AG04450 (cell line): ENCODE measurements at places on chromosomes 1 and 21.

- no peak for DNase-seq
Measured at GRCh38 chr1:74731399-74732052, 1.3 kb downstream of the CRYZ start.

- DNase-seq = no peak
Measured at GRCh38 chr1:160112357-160112756, 3.2 kb upstream of the ATP1A2 start.

GRCh38 chr1:7553042-7553690, 217.9 kb upstream of the VAMP3 start:
- no peak for DNase-seq

GRCh38 chr1:106879538-106879937, 176.9 kb upstream of the PRMT6 start:
- DNase-seq = no peak

DNA sequence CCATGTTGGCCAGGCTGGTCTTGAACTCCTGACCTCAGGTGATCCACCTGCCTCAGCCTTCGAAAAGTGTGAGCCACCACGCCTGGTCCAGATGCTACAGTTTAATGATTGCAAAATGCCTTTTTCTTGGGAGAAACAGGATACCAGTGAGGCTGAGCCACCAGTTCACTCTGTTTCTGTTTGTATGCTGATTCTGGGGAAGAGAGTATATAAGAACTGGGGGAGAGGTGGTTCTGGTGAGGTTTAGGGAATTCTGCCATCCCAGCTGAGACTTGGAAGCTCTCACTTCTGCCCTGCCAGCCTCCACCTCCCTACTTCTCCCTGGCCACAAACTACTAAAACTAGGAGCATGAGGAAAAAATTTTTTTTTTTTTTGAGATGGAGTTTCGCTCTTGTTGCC, 8.1 kb upstream of the PMF1 start:
- DNase-seq = no peak

DNA sequence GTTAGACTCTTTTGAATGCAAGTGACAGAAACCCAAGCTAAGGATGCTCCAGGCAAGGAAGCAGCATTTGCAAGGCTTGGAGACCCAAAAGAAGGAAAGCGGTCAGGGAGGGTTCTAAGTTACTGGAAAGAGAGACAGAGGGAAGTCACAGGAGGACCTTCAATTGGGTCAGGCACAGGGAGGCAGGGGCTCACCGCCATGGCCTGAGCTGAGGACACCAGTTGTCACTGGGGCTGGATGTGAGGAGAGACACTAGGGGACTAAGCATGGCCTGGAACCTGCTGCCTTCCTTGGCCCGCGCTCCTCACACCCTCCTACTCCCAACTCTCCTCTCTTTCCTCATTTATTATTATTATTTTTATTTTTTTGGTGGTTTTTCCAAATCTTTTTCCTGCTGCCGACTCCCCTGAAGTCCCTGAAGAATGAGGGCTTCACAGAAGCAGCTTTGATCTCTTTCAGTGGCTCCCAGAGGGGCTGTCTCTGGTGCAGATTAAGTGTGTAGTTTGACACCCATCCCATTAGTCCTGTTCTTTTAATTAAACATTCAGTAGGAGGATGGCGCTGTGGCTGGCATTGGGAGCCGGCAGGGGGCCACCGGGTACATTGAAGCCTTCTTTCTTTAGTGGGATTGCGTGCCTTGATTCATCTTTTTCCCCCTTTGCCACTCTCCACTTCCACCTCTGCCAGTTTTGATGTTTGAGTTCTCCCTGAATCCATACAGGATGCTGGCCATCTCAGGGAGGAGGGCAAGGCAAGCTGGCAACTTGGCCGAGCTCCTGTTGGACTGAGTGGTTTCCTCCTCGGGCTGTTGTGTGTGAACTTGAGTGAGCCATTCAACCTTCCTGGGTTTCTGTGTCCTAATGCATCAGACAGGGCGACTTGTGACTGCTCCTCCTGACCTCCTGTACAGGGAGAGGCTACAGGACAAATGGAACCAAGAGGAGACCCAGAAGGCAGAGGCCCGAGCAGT, 59.3 kb downstream of the MDM4 start:
- DNase-seq = no peak

DNA sequence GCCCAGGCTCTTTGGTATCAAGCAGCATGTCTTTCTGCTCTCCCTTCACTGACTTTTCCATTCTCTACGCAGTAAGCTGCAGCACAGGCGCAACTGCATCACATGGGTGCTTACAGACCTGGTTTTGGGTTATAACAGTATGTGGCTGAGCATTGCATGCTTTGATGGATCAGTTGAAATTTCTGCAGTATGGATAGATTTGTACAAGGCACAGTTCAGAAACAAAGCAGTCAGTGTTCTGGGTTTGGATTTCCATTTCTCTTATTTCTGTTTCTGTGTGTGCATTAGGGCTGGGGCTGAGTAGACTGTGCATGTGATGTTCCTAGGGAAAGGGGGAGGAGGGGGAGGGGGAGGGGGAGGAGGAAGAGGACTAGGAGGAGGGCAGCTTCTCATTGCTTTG, 4.5 kb downstream of the FAM163A start:
- DNase-seq = no peak

DNA sequence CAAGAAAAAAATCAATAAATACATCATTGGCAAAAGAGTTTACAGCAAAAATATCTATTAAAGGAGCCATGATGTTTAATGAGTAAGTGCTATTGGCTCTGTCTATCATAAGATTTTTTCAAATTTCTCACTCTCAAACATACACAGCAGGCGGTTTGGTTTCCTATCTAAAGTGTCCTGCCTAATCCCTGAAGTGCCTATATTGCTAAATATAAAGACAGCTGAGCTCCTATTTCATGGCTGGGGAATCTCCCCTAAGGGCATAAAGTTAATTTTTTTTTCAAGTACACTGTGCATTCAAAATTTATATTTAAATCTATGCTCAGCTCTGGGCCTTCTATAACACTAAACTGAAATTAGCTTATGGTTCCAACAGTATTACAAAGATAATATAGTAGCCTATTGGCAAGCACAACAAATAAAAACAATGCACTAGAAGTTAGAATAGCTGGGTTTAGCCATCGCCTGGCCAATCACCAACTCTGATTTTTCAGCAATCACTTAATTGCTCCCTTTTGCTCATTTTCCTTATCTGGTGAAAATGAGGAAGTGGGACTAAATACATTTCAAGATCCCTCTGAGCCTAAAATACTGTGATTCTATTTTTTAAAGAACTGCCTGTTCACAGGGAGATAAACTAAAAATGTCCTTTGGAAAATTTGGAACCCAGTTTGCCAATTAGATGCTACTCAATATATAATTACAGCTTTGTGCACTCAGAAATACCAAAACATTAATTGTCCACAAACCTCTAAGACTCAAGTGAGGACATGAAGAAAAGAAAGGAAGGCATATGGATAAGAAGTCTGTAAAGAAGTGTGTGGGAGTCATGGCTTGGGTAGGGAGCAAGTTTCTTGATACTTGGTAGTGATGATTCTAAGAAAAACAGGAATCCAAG, 62.5 kb downstream of the WDR64 start:
- DNase-seq = no peak

GRCh38 chr1:27522432-27523336, 32.7 kb upstream of the WASF2 start:
- DNase-seq = no peak

DNA sequence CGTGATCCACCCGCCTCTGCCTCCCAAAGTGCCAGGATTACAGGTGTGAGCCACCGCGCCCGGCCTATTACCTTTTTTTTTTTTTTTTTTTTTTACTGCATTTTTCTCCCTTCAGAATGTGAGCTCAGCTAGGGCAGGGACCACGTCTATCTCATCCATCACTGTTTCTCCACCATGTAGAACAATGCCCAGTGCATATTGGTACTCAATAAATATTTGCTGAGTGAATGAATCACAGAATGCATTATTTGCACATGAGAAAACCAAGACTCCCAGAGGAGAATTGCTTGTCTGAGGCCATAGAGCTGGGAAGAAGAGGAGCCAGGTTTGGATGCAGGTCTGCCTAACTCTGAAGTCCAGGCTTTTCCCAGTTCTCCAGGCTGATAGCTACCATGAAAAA, 8.2 kb upstream of the SLC9A1 start:
- DNase-seq = no peak

- no peak for DNase-seq
Measured at GRCh38 chr1:207815466-207815865, 63.6 kb downstream of the CD46 start.

DNA sequence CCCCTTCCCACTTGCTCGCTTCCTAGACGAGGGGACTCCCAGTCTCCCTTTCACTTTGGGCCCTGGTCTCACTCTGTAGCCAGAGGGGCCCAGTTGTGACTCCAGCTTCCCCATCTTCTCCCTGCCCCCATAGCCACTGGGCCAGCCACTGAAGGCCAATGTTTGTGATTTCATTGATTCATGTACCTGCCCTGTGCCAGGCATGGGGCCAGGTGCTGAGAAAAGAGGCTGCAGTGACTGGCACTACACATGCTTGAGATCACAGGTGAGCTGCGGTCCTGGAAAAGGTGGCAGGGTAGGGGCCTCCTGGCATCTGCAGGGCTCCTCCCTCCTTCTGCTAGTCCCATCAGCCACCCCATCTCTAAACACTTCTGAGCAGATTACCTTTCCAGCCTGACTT, 345.3 kb upstream of the VAMP3 start:
- DNase-seq = no peak

DNA sequence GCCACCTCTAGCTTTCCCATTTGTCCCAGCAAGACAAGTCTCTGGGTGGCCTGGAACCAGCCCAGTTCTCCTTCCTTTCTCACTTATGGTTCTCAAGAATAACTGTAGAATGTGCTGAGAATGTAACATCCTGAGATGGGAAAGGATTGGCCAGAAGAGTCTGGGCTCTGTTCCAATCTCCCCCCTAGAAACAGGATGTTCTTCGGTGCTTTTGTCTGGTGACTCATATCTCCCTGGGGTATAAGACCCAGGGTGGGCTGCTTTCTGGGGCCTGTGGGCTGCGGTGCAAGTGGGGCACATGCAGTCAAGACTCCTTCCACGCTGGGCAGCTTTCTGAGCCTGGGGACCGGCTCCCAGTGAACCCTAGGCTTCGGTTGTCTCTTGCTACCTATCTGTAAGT, 251.2 kb upstream of the POU3F1 start:
- no peak for DNase-seq

DNA sequence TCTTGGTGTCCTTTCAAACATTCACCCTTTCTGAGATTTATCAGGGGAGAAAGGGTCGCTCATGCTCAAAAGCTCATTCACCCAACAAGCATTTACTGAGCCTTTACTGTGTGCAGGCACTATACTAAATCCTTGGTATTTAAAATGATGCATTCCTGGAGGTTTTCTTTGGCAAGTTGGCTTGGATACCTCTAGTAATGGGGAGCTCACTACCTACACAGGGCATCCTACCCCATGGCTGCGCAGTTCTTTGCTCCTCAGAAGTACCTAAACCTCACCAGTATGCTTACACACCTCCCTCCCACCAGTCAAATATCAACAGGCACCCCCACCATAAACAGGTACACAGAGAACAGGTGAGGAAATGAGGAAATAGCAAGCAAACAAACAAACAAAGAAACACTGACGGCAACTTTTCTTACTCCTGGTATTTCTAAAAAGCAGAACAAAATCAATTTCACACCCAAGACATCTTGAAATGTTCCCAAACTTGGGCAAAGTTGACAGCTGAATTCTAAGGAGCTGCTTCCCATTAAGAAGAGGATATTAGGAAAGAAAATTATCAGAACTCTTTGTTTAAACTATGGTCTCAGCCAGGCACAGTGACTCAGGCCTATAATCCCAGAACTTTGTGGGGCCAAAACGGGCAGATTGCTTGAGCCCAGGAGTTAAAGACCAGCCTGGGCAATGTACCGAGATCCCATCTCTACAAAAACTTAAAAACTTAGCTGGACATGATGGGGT, 104.8 kb downstream of the PSMG1 start:
- no peak for DNase-seq

GRCh38 chr1:152111515-152111968, 3.7 kb downstream of the TCHH start:
- DNase-seq = no peak

- DNase-seq = no peak
Measured at GRCh38 chr1:84827976-84828375, 65.0 kb downstream of the LPAR3 start.

GRCh38 chr1:236156512-236157208, 14.3 kb downstream of the GPR137B start:
- no peak for DNase-seq

- no peak for DNase-seq
Measured at GRCh38 chr21:38322311-38322950, 65.6 kb downstream of the KCNJ15 start.

GRCh38 chr1:190563230-190563629, 85.6 kb upstream of the BRINP3 start:
- no peak for DNase-seq

DNA sequence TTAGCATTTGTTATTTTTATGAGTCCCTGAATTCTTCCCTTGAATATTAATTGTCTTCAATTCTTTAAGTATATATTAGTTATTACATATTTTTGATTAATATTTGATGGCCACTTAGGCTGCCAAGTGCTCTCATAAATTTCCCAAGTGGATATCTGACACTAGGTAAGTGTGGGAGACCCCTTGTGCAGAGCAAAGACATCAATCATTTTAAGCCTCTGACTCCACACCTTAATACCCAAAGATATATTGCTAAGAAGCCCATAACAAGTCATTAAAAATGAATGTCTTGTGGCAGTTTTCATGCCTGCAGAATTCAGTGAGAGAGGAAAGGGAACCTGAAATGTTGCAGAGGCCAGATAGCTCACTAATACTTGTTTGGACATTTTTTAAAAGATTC, 58.4 kb upstream of the PROX1 start:
- DNase-seq = no peak

- DNase-seq = no peak
Measured at GRCh38 chr1:43872280-43872679, 61.3 kb upstream of the ARTN start.

DNA sequence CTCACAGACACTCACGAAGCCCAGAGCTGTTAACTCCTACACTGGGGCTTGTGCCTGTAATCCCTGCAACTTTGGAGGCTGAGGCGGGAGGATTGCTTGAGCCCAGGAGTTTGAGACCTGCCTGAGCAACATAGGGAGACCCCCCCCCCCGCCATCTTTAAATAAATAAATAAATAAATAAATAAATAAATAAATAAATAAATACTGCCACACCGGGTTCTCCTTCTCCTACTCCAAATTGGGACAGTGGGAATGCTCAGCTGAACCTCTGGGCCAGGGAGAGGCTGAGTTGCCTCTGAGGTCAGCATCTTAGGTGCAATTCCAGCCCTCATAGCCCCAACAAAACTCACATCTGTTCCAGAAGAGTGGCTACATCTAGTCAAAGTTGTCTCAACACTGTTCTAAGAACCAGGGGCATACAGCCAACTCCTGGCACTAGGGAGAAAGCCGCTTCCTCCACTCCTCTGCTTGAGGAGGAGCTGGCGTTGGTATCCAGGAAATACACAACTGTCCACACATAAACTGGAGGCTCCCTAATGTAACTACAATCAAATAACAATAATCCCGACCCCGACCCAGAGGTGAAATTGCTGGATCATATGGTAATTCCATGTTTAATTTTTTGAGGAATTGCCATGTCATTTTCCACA, 27.0 kb downstream of the C1orf216 start:
- DNase-seq = no peak

DNA sequence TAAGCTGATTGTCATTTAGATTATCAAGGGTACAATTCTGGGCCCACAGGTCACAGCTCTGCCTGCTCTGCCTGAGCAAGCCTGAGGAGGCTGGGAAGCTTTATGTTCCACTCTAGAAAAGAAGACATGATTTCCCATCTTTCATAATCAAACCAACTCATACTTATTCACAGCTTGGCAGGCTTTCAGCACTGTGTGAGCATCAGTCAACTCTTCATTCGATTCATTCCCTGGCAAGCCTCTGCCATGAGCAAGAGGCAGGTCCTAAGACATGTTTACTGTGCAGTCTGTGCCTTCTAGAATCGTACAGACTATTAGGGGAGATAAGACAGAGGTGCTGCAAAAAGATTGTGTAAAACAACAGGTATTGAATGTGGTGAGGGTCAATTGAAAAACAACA, 24.5 kb upstream of the KIRREL1 start:
- DNase-seq = peak; percentile 77
